ENCODE measurements at places on chromosomes 7 and 10.

DNA sequence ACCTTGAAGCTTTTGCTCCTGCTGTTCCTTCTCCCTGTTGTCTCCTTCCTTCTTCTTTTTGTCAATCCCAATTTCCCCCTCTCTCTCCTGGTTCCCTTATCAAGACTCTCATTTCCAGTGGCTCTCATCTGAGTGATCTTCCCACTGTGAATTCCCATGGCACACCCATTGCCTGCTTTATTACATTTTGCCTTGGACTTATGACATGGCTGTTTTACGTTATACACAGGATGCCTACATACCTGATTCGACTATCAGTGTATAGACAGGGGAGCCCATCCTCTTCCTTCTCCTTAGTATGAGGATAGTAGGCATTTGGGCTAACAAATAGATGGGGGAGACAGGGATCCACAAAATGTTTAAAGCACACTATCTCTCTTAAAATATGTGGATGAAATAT, 39.9 kb upstream of the EFCAB10 start:
- no peak for DNase-seq

DNA sequence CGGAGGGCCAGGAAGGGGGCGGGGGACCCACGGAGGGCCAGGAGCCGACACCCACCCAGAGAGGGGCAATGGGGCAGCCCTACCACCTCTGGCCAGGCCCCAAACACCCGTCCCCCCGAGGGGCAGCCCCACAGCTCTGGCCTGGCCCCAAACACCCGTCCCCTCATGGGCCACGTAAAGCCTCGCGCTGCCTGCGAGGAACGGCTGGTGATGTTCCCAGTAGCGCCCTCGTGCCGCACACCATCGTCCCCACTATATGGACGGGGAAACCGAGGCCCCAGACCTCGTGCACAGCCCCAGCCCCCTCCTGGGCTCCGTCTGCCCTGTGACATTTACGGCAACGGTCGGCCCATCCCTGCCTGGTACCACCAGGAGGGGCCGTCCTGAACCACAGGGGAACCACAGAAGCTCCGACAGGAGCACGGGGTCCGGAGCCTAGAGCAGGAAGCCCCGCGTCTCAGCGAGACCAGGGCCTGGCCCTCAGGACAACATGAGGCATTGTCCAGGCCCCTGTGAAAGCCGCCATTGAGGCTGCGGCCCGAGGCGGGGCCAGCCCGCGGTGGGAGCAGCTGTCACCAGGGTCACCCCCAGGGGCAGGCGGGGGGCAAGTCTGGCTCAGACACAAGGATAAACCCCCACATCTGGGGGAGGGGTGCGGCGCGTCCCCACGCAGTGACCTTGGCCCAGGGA, 35.6 kb downstream of the GET4 start:
- no peak for DNase-seq

- no peak for DNase-seq
Measured at GRCh38 chr10:11609492-11610093, 1.9 kb downstream of the USP6NL start.

GRCh38 chr10:80462981-80463741, 9.1 kb downstream of the TSPAN14 start:
- no peak for DNase-seq

GRCh38 chr10:6503171-6503570, 76.9 kb downstream of the PRKCQ start:
- no peak for DNase-seq

GRCh38 chr10:119677126-119677525, 25.9 kb downstream of the BAG3 start:
- no peak for DNase-seq
